ENCODE measurements at places on chromosomes 5 and 9. TPM values are rescaled to one million over a fixed set of nuclear protein-coding genes. Genes with fewer than 3 reads are reported as not detected.

PCDHGA7 gene
- total RNA-seq = 6.8 TPM

TRIM36 gene
- total RNA-seq = under 0.01 TPM

ADAMTS2 gene
- 27.0 TPM for total RNA-seq

RNF180 gene
- total RNA-seq = 2.8 TPM

CNTNAP3B gene
- not detected for total RNA-seq
